ENCODE measurements at places on chromosomes 12 and 14. TPM values are rescaled to one million over a fixed set of nuclear protein-coding genes. Genes with fewer than 3 reads are reported as not detected.
A peak's percentile ranks its signal among the peaks of the same experiment; 100 is the strongest.

The FOXG1 gene
- not detected for total RNA-seq

The LMBR1L gene
- 497 TPM for total RNA-seq

The SPTB gene
- total RNA-seq: not detected

The AQP6 gene
- total RNA-seq: not detected

The OVCH1 gene
- not detected for total RNA-seq

The RAD9B gene
- total RNA-seq: 0.57 TPM

The FERMT2 gene
- total RNA-seq: not detected

The PTPRB gene
- not detected for total RNA-seq

The CLECL1 gene
- 1.4 TPM for total RNA-seq

The OASL gene
- total RNA-seq: 36.5 TPM

The SPRYD4 gene
- 6.9 TPM for total RNA-seq

The MYF5 gene
- total RNA-seq: not detected

The KRT86 gene
- total RNA-seq: 0.54 TPM

The CIROP gene
- not detected for total RNA-seq

The TMEM132D gene
- not detected for total RNA-seq

The NAV3 gene
- total RNA-seq: not detected

The TCL1B gene
- not detected for total RNA-seq

The GLIPR1 gene
- total RNA-seq: 23.1 TPM

The KICS2 gene
- total RNA-seq: 13.9 TPM

The KRT82 gene
- not detected for total RNA-seq

DNA sequence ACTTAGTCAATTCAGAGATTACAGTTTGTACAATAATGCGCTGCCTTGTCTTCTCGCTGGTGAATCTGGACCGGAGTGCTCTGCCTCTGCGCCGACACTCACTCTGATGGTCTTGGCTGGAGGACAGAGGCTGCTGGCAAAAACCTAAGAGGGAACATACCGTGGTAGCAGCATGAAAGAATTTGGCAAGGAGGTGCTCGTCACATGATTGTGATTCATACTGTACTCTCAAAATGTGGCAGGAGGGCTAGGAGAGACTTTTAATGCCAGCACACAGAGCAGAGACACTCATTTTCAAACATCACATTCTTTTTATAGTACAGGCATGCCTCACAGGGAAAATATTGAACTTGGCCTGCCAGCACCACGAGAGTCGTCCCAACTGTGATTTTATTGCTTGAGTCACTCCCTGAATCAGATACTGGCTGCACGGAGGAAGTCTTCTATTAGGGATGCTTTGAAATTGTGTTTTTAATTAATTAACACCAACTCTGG is 67.8 kb downstream of the HMGA2 start:
- DNase-seq: no peak

GRCh38 chr14:51620056-51620455 is 31.7 kb upstream of the FRMD6 start:
- DNase-seq: no peak

DNA sequence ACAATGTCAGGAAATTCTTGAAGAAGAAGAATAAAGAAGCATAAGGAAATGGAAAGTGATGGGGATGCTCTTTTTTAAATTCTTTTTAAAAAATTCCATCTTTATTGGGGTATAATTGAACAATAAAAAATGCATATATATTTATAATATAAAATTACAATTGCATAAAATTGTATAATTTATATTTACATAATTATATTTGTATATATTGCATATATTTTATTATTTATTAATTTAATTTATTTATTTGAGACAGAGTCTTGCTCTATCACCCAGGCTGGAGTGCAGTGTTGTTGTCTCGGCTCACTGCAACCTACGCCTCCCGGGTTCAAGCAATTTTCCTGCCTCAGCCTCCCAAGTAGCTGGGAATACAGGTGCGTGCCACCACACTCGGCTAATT is 36.3 kb downstream of the PAH start:
- no peak for DNase-seq

DNA sequence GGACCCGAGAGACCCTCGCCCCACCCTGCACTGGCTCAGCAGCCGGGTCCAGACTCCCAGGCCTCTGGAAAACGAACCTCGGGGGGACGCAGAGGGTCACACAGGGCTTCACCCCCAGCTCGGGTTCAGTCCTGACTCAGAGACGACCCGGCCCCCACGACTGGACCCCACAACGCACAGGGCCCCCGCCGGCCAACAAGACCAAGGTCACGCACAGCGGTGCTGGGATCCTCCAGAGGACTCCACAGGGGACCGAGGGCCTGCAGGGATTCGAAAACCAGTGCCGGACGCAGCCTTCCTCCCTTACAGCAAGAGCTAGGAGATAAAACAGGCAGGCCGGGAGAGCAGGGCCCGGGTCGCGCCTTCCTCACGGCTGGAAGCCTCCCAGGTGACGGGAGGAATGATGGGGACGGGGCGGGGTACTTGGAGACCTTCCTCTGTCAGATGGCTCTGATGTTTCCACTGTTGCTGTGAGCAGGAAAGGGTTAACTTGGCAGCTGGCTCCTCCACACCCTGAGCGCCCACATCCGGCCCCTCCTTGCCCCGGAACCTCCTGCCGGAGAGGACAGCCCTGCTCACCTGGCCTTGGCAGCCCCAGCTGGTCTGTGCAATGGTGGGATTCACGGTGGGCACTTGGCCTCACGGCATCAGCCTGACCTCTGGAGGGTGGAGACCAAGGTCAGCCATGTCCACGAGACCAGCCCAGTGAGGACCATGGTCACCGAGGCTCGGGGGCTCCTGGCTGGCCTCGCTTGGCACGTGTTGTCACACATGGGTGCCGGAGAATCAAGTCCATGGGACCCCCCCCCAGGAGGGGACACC is 46.2 kb downstream of the GALNT9 start:
- DNase-seq: no peak

GRCh38 chr14:58002618-58003017 is 136.7 kb upstream of the SLC35F4 start:
- no peak for DNase-seq

- DNase-seq: no peak
Measured at GRCh38 chr12:74537126-74537706, 419 bp upstream of the ATXN7L3B start.

GRCh38 chr12:110689281-110690126 is 589 bp upstream of the HVCN1 start:
- DNase-seq: peak; percentile 64

DNA sequence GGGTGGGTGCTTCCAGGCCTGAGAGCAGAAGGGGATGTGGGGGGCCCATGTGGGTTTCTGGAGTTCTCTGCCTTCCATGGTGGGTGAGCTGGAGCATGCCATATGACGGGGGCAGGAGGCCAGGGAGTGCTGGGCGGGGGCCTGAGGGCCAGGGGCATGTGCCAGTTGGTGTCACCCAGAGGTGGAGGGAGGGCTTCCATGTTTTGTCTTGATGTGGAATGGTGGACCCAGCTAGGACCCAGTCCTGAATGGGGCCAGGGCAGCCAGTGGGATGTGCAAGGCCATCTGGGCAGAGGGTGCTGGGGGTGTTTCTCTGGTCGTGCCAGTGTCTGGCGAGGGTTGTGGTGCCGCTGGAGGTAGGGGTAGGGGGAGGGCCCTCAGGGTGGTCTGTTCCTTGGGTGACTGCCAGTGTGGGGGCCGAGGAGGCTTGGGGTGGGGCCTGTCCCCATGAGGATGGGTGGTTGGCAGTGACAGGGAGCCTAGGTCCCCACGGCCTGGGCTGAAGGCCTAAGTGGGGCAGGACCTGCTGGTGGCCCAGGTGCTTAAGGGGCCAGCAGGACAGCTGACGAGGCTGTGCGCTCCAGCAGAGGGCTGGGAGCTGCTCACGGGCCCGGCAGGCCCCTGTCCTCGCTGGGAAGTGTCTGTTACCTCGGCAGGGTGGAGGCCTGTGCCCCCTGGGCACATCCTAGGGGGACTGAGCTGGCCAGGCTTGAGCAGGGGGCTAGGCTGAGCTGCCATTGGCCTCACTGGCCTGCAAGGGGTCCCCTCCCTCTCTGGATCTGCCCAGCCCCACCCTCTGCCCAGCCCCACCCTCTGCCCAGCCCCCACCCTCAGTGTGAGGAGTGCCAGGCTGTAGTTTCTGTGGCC is 26.8 kb downstream of the CEP170B start:
- no peak for DNase-seq

DNA sequence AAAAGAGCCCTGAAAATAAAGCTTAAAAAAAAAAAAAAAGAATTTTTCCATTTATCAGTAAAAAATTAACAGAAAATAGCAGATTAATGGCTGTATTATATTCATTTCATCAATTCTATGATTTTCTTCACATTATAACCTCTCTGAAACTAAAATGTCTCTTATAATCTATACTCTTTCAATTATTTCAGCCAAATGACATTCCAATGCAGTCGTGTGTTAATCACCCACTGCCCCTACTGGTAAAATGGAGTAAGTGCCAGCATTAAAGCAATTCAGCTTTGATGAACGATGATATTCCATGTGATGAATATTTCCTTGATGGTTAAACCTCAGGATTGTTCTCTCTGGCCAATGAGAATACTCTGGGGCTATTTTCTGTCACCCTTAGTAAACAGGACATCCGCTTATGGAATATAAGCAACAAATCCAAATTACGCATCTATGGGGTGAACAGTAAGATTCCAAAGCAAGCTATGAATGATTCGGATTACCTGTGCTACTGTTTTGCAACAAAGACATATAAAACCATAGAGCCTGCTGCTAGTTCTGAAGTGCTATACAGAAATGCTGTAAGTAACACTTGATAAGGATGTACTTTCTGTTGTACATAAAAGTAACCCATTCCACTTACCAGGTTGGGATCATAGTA is 20.3 kb upstream of the SYCP3 start:
- no peak for DNase-seq

DNA sequence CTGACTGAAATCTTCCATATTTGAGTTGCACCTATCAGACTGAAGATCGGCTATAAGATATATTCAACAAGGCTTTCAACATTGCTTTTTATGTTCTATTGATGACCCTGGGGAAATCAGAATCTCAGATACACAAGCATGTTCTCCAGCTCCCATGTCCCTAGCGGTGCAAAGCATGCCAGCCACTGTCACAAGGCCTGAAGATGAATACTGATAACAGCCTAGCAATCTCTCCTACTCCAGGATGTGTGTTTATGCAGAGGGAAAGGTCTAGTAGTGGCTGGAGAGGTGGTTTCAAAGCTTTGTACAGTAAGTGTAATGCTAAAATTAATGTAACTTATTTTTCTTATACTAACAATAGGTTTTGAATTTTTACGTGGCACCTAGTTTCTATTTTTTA is 64.6 kb downstream of the SOX5 start:
- no peak for DNase-seq

GRCh38 chr14:87014856-87015255 is 978.1 kb downstream of the GALC start:
- DNase-seq: no peak

DNA sequence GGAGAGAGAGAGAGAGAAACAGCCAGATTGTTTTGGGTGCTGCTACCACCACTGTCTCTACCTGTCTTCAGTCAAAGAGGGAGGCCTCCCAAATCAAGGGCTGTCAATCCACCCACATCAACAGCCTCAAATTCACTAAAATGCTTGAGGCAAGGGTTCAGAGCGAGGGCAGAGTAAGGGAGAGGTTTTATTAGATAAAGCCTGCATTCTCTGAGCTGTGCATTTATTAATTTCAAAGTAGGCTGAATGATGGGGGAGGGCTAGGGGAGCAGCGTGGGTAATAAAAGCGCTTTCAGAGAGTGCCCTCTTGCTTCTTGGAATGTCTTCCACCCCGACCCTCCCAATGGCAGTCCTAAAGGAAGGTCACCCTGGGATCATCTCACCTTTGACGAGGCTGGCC is 636.5 kb upstream of the TBX3 start:
- no peak for DNase-seq

DNA sequence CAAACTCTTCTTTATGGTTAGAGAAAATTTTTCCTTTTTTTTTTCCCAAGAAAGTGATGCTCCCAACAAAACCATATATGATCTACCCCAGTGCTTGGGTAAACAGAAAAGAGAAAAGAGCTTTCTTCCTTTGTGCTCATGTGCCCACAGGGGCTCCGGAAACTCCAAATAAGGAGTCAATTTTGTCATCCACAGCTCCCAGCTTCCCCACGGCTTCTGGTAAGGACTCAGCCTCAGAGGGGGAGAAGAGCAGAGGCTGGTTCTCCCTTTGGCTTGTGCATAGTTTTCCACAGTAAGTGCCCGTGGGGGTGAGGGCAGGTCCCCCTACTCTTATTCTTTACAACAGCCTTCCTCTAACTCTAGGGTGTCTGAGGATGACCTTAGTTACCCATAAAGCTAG is 13.3 kb upstream of the RGS6 start:
- no peak for DNase-seq

- DNase-seq: no peak
Measured at GRCh38 chr14:102541771-102542170, 32.2 kb upstream of the ANKRD9 start.

- DNase-seq: no peak
Measured at GRCh38 chr12:67035121-67035520, 234.0 kb upstream of the CAND1 start.

- DNase-seq: no peak
Measured at GRCh38 chr14:61479746-61480502, 158.5 kb downstream of the PRKCH start.

DNA sequence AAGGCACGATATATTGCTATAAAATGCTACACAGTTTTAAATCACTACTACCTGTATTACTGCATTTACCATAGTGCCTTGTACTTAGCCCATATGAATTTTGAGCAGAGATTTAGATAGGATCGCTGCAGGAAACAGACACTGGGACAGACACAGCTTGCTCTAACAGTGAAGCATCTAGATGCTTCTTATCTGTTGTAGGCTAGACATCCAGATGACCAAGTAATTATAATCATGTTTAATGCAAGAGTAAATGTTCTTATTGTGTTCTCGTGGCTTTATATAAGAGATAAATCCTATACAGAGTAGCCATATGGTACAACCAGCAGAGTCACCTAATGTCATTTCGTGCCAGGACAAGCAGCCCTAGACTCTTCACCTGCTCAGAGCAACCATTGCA is 92.8 kb downstream of the ASCL1 start:
- DNase-seq: no peak

GRCh38 chr14:25406818-25407217 is 356.9 kb upstream of the STXBP6 start:
- DNase-seq: no peak

DNA sequence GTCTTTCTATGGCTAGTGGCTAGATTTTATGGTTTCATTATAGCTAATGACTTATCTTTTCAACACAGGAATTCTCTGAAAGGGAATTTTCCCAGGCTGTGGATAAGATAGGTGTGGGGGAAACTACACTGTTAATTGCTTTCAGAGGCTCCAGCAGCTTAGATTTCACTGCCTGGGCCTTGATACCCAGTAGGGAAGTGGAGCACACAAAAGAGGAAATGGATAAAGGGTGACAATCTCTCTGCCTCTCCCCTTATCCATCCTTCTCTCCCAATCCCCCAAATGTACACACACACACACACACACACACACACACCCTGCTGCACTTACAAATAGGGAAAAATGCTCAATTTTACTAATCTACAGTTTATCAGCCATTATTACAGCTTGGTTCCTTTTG is 19.1 kb downstream of the SIX4 start:
- no peak for DNase-seq

DNA sequence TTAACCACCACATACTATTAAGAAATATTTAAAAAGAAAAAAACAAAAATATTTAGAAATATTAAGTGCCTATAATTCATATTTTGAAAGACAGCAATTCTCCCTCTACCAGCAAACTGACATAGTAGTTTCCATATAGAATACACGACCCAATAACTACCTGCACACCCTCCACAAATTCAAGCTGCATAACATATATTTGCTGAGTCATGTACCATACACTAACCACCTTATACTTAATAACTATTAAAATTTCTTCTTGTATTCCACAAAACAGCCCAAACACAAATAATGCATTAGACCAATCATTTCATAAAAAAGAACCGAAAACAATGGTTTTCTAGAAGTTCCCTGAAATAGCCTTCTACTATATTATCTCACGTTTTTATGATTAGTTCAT is 21.7 kb downstream of the GTF2A1 start:
- DNase-seq: no peak

- no peak for DNase-seq
Measured at GRCh38 chr12:40647651-40648050, 44.6 kb upstream of the CNTN1 start.

All from CD8-positive, alpha-beta T cell (primary cell).